ENCODE measurements at places on chromosomes 7 and 10.

- no peak for DNase-seq
Measured at GRCh38 chr7:27241189-27242056, 1.2 kb upstream of the EVX1 start.

GRCh38 chr10:90834326-90834725 lies 23.5 kb downstream of the HTR7 start:
- DNase-seq: no peak

GRCh38 chr10:508726-509125 lies 180.7 kb downstream of the DIP2C start:
- no peak for DNase-seq

- DNase-seq: no peak
Measured at GRCh38 chr7:101628522-101628921, 574 bp downstream of the MYL10 start.

- no peak for DNase-seq
Measured at GRCh38 chr10:74841265-74841973, 15.0 kb downstream of the KAT6B start.

DNA sequence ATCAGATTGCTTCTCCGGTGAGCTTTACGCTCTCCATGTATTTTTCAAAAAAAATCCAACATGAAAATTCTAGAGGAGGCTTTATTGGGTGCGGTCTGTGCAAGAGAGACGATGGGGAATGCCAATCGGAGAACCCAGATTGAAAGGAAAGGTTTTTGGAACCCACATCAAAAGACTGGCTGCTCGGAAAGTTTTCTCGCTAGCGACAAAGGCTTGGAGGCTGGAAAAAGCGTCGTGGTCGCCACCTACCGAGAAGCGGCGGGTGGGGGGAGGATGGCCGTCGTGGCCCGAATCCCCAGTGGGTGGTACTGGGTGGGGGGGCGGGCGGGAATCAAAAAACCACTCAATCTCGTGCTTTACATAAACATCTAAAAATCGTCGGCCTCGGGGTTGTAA lies 1.1 kb upstream of the GTF2I start:
- DNase-seq: peak; percentile 81

DNA sequence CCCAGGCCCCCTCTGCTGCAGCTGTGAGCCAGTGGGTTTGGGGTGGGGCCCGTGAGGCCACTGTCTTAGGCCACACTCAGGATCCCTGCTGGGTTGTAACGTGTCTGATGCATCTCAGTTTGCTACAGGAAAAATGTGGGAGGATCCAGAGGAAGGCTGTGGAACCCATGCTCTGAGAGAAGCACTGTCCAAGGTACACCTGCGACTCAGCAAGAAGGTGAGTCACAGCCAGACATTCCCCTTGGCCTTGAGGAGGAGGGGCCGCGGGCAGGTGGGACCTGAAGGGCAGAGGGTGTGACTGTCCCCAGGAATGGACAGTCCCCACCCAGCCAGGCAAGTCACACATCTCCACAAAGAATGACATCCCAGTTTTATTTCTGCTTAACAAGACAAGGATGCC lies 27.8 kb upstream of the C10orf120 start:
- DNase-seq: no peak

DNA sequence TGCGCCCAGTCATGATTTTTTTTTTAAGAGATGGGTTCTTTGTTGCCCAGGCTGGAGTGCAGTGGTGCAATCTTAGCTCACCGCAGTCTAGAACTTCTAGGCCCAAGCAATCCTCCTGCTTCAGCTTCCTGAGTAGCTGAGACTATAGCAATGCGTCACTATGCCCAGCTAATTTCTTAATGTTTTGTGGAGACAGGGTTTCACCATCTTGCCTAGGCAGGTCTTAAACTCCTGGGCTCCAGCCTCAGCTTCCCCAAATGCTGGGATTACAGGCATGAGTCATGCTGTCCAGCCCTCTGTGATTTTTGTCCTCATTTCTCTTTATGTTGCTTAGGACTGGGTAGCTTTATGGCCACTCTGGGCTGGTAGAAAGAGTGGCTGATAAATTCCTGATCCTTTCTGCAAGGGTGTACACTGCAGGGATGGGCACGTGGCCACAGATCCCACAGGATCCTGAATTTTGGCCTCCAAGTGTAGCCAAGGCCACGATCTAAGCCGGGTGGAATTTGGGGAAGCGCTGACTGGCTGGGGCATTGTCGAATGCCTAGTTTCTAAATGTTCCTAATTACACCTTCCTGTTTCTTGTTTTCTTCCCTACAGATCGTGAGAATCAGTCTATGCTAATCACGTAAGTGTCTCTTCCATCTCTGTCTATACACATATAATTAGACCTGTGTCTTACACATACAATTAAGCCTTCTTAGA lies 24.1 kb upstream of the MYH16 start:
- no peak for DNase-seq

DNA sequence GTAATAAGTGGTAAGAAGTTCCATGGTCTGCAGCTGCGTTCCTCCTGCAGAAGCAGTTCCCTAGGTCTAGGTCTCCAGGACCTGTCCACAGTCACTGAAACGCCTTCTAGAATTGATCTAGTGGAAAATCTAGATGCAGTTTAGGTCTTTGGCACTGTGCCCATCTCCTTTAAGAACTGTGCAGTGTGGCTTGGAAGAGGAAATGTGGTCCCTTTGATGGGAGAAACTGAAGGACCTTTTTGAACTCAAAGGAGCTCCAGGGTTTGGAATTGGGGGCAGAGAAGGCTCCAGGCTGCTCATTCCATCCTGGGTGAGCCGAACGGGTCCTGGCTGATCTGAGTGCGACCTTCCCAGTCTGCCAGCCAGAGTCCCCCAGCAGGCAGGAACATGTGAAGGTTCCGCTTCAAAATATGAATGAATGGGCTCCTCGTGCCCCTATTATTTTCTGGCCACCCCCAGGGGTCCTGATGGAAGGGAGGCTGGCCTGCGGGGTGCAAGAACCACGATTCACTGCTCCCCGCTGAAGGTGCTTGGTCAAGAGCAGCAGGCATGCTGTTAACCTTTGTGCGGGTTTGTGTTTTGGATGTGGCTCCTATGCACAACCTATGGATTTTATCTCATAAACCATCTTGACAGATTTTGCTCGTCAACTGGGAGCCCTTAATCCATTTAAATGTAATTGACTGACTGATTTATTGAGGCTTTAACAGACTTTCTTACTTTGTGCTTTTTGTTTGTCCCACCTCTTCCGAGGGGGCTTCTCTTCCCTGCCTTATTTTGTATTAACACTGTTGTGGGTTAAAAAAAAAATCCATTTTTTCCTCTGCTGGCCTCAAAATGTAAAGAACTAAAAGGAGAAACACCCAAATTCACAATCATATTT lies 36.7 kb downstream of the ZNF467 start:
- DNase-seq: no peak

GRCh38 chr10:131576341-131577177 lies 265.0 kb upstream of the TCERG1L start:
- no peak for DNase-seq

DNA sequence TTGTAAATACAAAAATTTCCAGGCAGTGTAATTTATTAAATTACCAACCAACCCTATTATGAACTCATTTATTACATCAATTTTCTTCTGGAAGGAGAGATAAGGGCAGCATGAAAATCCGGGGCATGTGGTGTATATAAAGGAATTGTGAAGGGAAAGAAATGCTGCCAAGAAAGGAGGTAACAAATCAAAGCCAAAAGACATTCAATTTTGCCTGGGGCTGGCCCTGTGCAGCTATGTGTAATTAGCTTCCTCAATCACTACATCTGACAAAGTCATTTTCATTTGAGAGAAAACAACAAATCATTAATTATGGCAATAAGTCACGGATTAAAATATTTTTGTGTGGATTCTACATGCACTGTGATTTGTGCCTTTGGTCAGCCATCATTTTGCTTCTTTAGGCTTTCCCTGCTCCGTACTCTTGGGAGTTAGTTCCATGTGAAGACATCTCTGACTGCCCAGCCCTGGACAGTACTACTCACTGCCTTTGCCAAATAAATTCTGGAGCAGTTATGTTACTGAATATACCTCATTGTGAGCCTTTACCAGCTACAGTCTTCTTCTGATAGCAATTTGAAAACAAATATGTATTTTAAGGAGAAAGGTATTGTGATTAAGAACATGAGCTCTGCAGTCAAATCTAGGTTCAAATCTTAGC lies 191.7 kb downstream of the RELN start:
- DNase-seq: no peak

GRCh38 chr10:62817766-62818425 lies 1.7 kb upstream of the EGR2 start:
- peak; percentile 57 for DNase-seq

- DNase-seq: no peak
Measured at GRCh38 chr10:44340557-44340956, 44.3 kb downstream of the CXCL12 start.

- DNase-seq: no peak
Measured at GRCh38 chr10:78981257-78981969, 87.4 kb upstream of the ZMIZ1 start.

DNA sequence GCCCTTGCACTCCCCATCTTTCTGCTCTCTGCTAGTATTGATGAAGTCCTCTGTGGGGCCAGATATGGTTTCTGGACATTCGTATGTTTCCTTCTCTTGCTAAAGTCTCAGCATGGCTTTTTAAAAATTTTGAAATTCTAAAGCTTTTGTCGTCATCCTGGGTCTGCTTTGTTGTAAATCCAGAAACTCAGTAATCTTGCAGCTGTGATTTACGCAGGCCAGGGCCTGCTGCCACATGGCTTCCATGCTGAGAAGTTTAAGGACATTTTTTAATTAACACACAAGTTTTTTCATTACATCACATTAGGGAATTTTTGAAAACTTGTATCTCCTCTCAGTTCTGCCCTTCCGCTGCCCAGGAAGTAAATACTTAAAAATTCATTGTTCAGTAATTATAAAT lies 686.1 kb upstream of the IGFBP3 start:
- no peak for DNase-seq

DNA sequence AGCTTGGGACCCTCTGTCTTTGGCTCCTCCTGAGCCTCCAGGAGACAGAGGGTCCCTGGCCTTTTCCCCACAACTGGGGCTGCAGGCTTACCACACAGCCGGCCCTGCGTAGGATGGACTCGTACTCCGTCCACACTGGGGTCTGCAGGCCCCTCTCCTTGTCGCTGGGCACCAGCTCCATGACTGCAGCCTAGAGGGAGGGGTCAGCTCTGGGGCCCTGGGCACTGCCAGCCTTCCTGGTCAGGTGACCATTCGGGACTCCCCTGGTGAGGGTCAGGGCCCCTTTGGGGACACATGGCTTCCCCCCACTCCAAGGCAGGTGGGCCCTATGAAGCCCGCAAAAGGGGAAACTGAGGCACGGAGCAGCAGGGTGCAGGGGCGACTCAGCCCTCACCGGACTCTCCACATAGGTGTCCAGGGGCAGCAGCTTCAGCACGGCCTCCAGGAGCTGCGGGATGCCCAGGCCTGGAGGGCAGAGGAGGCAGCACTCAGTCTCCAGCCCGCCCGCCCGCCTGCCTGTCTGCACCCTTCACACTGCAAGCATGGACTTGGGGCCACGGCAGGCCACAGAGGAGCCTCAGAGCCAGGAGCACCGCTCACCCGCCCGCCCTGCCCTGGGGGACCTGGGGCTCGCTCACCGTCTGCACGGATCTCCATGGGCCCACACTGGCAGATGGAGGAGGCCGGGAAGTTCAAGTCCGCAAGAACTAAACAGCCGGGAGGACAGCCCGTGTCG lies 1.1 kb downstream of the FUOM start:
- DNase-seq: no peak

Measured in CD4-positive, alpha-beta T cell (primary cell).